NCI-H524 treated with DMSO at 0.1 percent for 48 hours (cell line): ENCODE measurements at places on chromosomes 3 and 15.

GRCh38 chr15:58524247-58524646 lies 92.5 kb downstream of the LIPC start:
- DNase-seq = no peak

DNA sequence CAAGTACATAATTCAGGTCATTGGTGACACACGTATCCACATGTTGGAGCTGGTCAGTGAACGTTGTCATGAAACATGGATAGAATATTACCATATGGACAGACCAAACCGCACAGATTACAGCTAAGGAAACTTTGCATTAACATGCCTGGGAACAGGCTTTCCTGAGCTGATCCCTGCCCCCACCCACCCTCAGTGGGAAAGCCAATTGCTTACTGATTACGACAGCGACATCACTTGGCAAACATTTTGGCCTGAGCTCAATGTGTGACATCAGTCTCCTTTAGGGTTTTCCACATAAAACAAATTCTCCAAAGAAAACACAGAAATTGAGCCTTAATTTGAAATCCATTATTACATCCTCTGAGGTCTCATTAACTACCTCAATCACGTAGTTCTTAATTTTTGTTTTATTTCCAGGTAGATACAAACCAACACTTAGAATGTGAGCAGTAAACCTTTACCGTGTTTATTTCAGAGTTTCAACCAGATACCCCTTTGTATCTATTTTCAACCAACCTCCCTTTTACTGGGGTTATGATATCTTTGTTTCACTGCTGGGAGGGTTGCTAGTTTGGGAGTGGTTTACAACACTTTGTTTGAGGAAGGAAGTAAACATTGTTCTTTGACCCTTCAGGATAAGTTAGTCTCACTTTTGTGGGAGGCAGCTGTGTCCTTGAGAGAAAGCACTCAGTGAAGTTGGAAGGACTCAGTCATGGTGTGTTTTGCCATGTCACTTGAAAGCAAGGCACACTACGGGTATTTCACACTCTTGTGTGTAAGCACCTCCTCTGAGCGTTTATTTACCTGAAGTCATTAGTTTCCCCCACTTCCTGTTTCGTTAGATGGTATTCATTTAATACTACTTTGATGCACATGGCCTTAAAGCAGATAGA lies 103.1 kb downstream of the CMSS1 start:
- no peak for DNase-seq

GRCh38 chr3:116618930-116619329 lies 90.6 kb upstream of the TUSC7 start:
- DNase-seq = no peak

- DNase-seq = no peak
Measured at GRCh38 chr3:99774467-99774866, 43.2 kb upstream of the CMSS1 start.

- no peak for DNase-seq
Measured at GRCh38 chr3:101243285-101244211, 76.8 kb downstream of the IMPG2 start.

DNA sequence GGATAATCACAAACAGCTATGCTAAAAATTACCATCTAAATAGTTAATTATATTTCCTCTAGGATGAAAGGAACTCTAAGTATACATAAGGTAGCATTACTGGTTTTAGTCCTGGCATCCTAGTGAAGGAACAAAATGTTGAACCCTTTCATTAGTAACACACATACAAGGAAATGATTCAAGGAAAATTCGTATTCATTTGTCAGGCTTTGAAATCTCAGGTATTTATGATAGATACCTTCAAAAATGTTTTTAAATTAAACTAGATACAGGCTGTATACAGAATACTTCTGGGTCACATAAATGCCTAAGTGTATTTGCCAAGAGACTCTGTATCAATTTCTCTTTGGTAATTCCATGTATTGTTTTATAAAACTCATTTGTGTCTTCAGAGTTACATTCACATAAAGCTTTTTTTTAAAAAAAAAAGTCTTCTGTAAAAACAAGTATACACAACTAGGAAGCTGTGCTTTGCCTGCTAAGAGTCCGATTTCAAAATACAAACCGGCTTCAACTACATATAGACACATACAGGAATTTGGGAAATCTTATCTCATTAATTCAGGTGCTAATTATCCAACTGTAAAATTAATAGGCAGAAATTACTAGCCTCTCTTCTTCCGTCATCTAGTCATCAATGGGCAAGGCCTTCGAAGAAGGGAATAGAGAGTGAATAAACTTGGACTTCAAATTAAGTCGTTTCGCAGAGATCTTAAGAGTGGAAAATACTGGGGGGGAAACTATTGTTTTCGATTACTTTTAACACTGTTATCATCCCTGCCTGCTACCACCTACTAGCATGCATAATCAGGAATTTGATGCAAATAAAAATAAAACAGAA lies 1.3 kb downstream of the SECISBP2L start:
- no peak for DNase-seq

GRCh38 chr3:59277816-59278215 lies 228.0 kb upstream of the CFAP20DC start:
- no peak for DNase-seq

GRCh38 chr15:90099868-90100831 lies 2.1 kb downstream of the IDH2 start:
- peak; percentile 39 for DNase-seq

DNA sequence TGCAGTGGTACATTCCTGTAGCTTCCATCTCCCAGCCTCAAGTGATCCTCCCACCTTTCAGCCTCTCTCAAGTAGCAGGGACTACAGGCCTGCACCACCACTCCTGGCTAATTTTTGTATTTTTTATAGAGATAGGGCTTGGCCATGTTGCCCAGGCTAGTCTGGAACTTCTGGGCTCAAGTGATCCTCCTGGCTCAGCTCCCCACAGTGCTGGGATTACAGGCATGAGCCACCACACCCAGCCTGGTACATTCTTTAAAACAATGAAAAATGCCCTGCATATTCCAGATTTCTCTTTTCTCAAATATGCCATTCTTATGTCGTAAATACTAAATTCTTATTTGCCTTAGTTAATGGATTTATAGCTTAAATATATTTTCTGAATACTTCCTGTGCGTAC lies 581.4 kb downstream of the MECOM start:
- no peak for DNase-seq

DNA sequence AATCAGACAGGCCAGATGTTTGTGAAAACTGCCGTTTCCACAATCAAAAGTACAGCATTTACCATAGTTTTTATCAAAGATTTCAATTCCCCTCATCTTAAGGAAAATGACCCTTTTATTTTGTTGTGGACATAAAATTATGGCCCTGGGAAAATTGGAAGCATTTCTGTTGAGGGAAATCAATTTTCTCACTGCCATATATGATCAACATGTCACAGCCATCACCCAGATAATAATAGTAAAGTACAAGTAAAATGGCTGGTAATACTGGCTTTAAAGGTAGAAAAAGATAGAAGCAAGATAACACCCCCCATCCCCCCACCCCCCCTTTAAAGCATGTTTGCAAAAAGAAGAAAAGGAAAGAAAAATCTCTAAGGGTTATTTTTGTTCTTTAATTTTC lies 311.7 kb downstream of the WDR72 start:
- no peak for DNase-seq

GRCh38 chr15:27842526-27842925 lies 256.6 kb downstream of the OCA2 start:
- no peak for DNase-seq
